ENCODE measurements at places on chromosomes 3 and 15. TPM values are rescaled to one million over a fixed set of nuclear protein-coding genes. Genes with fewer than 3 reads are reported as not detected.

The TSEN2 gene
- 22.1 TPM for total RNA-seq

The CSTA gene
- 16.8 TPM for total RNA-seq

The ANKRD34C gene
- not detected for total RNA-seq

The SLC12A1 gene
- not detected for total RNA-seq

The FMN1 gene
- total RNA-seq: 19.6 TPM

The CTDSPL2 gene
- total RNA-seq: 55.0 TPM

The CLSTN2 gene
- not detected for total RNA-seq

The PPM1M gene
- total RNA-seq: 16.2 TPM

The NR2E3 gene
- total RNA-seq: 2.1 TPM

The CCDC32 gene
- total RNA-seq: 19.5 TPM

The GFM1 gene
- 45.4 TPM for total RNA-seq

- no peak for DNase-seq
These were observed 357 bp upstream of the MAN2C1 start for GRCh38 chr15:75368689-75369239.

- DNase-seq: no peak
These were observed 146.5 kb downstream of the LRRK1 start for GRCh38 chr15:101065570-101066221.

GRCh38 chr3:69671082-69671952 is 67.9 kb upstream of the MITF start:
- peak; percentile 18 for DNase-seq

DNA sequence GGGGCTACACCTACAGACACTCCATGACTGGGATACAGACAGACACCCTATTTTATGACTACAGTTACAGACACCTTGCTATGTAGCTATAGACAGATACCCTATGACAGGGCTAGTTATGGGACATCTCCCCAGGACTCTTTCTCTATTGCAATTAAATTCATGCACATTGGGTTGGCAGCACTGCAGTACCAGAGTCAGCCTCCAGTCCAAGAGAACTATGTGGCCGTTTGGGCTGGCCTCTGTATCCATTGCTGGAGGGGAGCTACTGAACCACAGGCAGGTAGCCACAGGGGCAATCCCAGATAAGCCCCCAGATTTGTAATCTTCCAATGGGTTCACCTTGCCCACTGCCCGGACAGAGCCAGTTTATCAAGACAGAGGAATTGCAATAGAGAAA is 108.4 kb upstream of the SPATA16 start:
- no peak for DNase-seq

DNA sequence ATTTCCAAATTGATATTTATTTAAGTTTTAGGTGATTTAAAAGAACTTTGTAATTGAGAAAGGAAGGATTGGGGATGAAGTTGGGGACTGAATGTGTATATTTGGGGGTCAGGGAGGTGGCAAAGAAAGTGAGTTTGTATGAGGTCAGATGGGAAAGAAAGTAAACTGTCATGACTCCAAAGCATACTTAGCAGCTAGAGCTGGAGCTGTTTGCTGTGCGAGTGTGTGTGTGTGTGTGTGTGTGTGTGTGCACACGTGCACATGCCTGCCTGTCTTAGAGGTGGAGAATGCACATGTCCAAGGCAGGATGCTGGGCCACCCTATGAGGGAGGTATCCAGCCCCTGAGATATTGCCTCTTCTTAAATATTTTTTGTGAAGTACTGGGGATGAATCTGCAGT is 21.0 kb downstream of the BOC start:
- DNase-seq: no peak

GRCh38 chr15:90813796-90814190 is 54.6 kb upstream of the FURIN start:
- no peak for DNase-seq

DNA sequence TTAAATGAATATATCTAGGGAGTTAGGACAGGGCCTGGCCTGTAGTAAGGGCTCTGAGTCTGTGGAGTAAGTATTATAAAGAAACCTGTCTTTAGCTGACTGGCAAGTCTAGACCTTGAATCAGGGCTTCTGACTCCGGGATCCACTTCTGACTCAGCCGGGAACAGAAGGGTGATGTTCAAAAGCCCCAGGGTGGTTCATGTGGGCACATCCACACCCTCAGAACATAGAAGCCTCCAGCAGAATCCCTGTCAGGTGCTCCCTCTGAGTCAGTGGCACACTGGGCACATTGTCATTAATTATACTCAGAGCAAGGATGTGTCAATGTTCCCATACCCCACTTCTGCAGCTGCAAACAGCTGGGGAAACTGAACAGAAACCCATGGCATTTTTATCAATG is 26.7 kb upstream of the SNRK start:
- peak; percentile 4 for DNase-seq

GRCh38 chr3:109874896-109875708 is 537.8 kb upstream of the DPPA4 start:
- DNase-seq: no peak

DNA sequence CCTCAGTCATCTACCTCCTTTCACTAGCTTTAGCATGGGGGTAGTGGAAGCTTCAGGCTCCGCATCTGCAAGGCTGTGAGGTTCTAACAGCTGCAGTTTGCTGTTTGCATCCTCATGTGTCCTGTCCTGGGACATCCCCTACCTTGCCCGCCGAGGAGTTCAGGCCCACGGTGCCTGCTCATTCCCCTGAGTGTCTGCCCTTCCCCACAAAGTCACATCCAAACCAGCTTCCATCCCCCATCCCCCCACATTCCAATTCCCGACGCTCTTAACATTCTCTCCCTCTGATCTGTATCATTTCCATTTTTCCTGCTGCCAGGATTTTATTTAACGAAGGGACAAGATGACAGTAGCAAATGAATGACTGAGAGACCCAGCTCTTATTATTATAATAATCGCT is 43.8 kb downstream of the HRH1 start:
- no peak for DNase-seq

GRCh38 chr3:128702391-128702790 is 23.6 kb upstream of the RAB7A start:
- no peak for DNase-seq

DNA sequence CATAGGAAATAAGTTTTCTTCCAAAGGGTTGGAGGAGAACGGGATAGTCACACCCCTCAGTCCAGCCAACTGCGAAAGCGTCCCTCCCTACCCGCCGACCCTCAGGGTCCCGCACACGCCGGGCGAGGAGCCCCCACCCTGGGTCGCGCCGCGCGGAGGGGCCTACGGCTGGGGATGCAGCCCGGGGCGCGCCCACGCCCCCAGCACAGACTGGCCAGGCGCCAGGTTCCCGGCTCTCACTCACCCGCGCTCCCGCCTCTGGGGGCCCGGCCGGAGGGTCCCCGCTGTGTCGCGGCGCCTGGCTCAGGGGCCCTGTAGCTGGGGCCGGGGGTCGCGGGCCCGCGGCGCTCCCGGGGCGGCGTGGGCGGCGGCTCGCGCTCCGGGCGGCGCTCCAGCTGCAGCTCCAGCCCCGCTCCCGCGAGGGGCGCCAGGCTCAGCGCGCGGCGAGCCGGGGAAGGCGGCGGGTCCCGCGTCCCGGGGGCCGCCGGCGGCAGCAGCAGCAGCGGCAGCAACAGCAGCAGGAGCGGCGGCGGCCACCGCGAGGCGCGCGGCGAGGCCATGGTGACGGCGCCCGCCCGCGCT is 375 bp downstream of the HEG1 start:
- no peak for DNase-seq

GRCh38 chr15:83769411-83769999 is 115.6 kb downstream of the ADAMTSL3 start:
- no peak for DNase-seq

GRCh38 chr3:49465270-49466034 is 4.6 kb upstream of the DAG1 start:
- peak; percentile 64 for DNase-seq

- DNase-seq: no peak
These were observed 533.0 kb upstream of the SEMA6D start for GRCh38 chr15:47184003-47184907.

- DNase-seq: no peak
These were observed 42.8 kb downstream of the GRIP2 start for GRCh38 chr3:14497321-14497720.

GRCh38 chr15:31245135-31245689 is 81.4 kb upstream of the KLF13 start:
- no peak for DNase-seq

DNA sequence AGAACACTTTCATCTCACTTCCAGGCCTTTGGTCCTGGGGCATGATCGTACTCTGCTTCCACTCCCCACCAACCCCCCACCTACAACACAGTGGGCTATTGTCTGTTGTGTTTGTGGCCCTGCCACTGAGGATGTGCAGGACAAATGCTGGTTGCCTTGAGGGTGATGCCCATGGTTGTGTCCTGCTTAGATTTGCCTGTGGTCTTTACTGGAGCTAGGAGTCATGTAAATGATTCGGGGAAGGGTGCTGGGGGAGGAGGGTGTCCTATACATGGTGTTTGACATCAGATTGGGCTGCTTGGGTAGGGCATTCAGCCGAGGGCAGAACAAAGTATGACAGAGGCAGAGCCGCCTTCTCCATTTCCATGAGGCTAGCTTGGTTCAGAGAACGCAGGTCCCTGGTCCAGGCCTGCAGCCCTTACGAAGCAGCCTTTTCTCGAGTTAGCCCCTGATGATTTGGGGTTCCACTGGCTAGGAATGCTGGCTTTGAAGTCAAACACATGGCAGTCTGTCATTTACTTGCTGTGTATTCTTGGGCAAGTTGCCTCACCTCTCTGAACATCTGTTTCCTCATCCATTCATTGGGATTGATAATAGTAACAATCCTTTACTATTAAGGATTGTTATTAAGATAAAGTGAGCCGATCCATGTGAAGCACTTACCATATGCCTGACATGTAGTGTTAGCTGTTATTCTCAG is 6.9 kb downstream of the CORO2B start:
- DNase-seq: no peak

- DNase-seq: no peak
These were observed 188.5 kb upstream of the LRRN1 start for GRCh38 chr3:3610581-3611298.

- no peak for DNase-seq
These were observed 343.1 kb downstream of the LPP start for GRCh38 chr3:188497021-188497420.

- peak; percentile 48 for DNase-seq
These were observed 186.5 kb upstream of the GAP43 start for GRCh38 chr3:115436767-115437301.

DNA sequence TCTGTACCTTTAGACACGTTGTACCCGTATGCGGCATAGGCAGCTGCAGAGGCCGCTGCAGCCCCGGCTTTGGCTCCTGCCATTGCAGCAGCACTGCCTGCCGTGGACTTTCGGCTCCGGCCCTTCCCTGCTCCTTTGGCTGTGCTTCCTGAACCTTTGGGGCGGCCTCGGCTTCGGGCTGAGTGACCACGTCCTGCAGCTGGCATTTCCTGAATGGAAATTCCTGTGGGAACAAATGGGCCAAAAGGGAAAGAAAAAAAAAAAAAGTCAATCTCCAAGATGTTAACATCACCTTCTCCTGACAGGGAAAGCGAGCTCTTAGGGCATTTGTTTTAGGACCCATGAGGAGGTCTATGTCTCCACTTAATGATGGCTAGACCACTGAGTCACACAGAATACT is 29.6 kb downstream of the CHAC1 start:
- no peak for DNase-seq

GRCh38 chr3:194537732-194538247 is 51.0 kb upstream of the ATP13A3 start:
- DNase-seq: peak; percentile 100

DNA sequence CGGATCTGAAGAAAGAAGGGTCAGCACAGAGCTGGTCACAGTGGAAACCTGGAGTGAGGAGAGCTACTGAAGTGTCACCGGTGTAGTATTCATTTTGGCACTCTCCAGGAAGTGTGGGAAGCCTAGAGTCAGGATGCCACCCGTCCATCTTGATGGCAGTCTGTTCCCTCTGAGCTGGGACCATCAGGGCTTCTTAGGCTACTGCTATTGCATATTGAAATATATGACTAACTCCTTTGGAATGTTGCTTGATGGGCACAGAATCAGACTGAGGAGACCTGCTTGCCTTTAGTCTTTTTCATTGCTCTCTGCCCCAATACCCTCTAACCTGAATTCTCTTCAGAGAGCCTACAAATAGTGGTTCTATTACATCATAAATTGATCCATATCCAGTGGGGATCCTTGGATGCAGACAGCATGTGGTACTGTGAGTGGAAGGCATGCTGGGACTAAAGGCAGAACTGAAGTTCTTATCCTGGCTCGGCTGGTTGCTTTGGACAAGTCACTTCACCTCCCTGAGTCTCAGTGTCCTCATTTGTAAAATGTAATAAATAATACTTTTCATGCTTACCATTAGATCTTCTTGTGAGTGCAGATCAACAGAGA is 143.5 kb downstream of the PDE8A start:
- peak; percentile 78 for DNase-seq

- DNase-seq: no peak
These were observed 153.6 kb downstream of the AKAP13 start for GRCh38 chr15:85534031-85534430.

DNA sequence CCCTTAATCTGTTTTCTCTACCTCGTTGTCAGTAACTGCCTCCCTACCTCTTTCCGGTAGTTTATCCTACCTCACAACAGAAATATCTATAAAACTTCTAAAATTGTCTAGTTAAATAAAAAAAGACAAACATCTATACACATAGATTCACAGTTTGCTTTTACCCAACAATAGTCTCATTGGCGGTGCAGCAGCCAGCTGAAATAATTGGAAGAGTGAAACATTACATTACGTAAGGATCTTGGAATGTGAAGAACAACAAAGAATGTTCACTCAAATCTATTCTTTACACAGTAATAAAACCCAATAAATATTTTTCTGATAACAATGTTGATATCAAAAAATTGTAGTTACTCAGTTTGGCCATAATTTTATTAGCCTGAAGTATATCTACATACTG is 115.5 kb upstream of the ARPP21 start:
- no peak for DNase-seq

DNA sequence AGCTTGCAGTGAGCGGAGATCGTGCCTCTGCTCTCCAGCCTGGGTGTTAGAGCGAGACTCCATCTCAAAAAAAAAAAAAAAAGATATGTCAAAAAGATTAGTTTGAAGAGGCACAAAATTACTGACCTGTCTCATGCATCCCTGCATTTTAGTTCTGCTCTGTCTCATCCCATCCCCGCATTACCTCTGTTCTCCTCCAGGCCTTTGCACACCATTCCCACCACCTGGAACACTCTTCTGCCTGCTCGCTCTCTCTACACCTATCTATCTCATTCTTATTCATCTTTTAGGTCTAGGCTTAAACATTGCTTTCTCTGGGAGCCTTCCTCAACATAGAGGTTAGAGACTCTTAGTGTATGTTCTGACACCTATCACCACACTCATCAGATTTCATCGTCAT is 32.9 kb upstream of the ZNF770 start:
- no peak for DNase-seq

DNA sequence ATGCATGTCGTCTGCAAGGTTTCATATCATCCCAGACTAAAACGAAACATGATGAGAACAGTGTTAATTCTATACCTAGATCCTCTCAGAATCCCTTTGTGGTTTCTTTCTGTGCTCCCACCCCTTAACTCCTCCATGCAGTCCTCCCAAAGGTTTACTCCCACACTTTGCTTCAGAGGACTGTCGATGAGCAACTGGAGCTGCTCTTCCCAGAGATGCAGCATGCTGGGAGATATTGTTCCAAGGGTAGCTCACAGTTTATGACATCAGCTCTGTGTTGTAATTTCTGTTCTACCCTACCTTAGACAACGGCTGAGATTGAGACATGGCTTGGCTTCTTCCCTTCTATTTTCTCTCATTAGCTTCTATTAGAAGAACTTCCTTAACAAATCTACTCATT is 313.0 kb upstream of the COL8A1 start:
- DNase-seq: no peak
